Stimulated activated CD4-positive, alpha-beta T cell treated with anti-CD3 and anti-CD28 coated beads, Interleukin-1b, Interleukin-23, amount 100 ng/mL, for 48 hours (primary cell): ENCODE measurements at places on chromosomes 2 and 18.

GRCh38 chr2:175855794-175856453 is 146.1 kb downstream of the LNPK start:
- DNase-seq, result no peak

DNA sequence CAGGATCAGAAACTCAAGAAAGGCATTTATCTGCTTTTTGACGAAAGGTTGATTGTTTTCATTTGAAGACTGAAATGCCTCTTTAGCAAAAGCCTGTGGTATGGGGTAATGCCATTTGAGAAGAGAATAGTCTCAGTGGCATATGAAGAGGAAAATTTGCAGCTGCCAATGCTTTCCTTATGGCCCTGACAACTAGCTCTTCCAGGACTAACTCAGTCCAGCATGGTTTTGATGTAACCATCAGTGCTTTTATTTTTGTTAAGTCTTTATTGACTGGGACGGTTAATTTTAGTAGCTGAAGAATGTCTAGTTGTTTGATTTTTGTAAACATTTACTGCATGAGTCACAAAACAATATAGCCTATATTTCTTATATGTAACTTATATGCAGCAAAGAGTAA is 158.4 kb downstream of the LNPK start:
- no peak for DNase-seq

DNA sequence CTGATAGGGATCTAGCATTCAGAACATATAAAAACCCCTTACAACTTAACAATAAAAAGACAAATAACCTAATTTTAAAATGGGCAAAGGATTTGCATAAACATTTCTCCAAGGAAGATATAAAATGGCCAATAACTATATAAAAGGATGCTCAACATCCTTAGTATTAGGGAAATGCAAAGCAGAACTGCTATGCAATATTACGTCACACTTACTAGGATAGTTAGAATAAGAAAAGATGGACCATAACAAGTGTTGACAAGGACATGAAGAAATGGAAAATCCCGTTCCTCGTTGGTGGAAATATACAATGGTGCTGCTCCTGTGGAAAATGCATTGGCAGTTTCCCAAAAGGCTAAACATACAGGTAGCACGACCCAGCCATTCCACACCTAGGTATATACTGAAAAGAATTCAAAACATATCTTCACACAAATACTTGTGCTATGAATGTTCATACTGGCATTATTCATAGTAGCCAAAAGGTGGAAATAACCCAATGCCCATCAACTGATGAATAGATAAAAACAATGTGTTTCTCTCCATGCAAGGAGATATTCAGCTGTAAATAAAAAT is 48.2 kb upstream of the REV1 start:
- DNase-seq, result no peak

GRCh38 chr18:57923611-57924010 is 120.4 kb upstream of the NEDD4L start:
- DNase-seq, result no peak

DNA sequence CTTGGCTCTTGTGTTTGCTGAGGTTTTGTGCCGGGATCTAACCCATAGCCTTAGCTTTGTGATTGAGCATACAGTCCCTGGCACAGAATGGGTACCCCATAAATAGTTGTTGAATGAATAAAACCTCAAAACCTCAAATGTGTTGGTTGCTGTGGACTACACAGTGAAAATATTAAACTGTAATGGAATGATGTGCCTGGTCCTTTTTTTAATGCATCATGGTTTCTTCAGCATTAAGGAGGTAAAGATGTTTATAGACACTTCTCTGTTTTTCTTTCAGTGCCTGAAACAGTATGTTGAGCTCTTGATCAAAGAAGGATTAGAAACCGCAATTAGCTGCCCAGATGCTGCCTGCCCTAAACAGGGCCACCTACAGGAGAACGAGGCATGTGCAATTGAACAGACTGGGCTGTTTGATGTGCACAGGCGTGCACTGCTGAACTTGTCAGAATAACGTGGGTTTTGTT is 97.0 kb downstream of the RNF144A start:
- DNase-seq, result peak; percentile 16

GRCh38 chr2:10473121-10473756 is 25.1 kb upstream of the ODC1 start:
- DNase-seq, result no peak

- DNase-seq, result no peak
Observed at GRCh38 chr2:205769495-205769850, 87.2 kb downstream of the NRP2 start.

GRCh38 chr18:23062011-23062410 is 73.3 kb upstream of the CABLES1 start:
- DNase-seq, result no peak

DNA sequence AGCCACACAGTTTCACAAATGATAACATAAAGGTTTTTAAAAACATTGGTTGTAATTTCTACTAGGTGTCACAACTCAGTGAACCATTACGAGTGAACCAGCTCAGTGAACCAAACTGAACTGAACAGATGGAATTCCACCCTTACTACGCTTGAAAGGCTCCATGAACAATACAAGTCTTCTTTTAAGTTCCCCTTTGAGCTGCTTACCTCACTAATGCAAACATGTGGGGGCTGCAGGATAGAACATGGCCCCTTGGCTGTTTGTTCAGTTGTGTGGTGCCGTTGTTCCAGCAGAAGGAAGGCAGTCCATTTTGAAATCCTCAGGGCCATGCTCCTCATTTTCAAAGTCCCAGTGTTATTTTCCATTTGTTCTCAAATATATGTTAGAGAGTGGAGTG is 30.7 kb upstream of the KLHL14 start:
- DNase-seq, result no peak

- no peak for DNase-seq
Observed at GRCh38 chr2:189236066-189236465, 56.5 kb upstream of the COL5A2 start.

DNA sequence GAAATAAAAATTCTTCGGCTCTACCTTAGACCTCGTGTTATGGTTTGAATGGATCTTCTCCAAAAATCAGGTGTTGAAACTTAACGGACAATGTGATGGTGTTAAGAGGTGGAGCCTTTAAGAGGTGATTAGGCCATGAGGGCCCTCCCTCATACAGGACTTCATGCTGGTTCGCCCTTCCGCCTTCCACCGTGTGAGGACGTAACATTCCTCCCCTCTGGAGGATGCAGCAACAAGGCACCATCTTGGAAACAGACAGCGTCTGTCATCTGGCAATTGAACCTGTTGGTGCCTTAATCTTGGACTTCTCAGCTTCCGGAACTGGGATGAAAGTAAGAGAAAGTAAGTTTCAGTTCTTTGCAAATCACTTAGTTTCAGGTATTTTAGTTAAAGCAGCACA is 126.3 kb upstream of the SPRED2 start:
- DNase-seq, result no peak

DNA sequence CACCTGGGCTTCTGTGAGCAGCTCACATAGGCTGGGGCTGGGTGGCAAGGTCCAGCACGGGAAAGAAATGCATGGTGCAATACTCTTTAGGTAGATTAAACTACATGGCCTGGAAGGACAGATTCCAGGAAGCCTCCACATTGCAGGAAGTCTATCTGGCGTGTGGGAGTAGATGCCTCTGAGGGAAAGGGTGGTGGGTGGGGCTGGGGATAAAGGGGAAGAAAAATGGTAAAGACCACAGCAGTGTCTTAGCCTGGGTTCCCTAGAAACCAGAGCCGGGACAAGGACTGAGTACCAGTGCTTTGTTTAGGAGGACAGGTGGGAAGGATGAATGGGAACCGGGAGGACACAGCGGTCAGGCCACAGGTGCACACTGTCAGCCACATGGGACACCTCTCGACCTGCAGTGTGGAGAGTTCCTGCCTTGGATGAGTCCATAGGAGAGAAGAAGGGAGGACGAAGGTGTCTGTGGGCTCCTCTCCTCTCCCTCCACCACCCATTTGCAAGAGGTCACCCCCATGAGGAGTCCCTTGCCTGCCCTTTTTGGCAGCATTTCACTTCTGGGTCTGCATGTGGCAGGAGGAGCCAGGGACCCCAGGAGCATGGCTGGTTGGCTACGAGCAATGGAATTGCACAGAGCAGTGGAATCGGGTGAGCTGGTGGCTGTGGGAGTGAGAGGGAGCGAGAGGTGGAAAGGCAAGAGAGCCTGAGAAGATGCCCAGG is 91.5 kb upstream of the HS6ST1 start:
- DNase-seq, result no peak

GRCh38 chr2:192687015-192687414 is 492.3 kb upstream of the TMEFF2 start:
- no peak for DNase-seq

DNA sequence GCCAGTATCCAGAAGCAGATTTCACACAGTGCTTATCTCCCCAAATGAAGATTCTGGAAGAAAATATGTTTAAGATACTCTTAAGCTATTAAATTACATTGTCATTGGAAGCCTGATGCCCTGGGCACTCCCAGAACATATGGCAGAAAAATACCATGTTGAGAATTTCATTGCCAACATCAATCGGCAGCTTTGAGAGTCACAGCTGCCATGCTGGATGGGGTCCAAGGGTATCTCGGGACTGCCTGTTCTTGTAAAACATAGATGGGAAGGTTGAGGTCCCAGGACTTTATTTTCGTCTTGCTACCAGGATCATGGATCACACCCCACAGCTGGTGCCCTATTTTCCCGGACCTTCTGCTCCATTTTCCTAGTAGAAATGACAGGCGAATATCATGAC is 632.5 kb downstream of the SUCLG1 start:
- DNase-seq, result no peak

GRCh38 chr2:172087780-172088244 is 2.5 kb downstream of the DLX1 start:
- no peak for DNase-seq

- no peak for DNase-seq
Observed at GRCh38 chr2:237181844-237182243, 96.2 kb downstream of the COPS8 start.

- no peak for DNase-seq
Observed at GRCh38 chr2:66929632-66930338, 467.3 kb upstream of the ETAA1 start.

DNA sequence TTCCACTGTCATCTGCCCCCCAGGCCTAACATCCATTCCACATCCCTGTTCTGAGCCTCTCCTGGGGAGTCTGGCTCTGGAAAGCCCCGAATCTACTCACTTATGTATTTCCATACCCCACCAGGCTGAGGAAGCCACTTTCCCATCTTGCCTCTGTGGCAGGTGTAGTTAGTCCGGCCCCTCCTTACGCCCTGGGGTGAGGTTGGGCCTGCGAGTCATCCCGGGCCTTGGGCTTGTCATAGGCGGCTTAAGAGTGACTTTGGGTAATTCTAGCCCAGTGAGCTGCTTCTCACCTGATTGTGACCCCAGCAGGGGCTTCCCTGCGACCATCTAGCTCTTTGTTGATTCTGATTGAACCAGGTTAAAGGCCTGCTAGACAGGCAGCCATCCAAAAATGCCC is 21.1 kb downstream of the PCARE start:
- no peak for DNase-seq

DNA sequence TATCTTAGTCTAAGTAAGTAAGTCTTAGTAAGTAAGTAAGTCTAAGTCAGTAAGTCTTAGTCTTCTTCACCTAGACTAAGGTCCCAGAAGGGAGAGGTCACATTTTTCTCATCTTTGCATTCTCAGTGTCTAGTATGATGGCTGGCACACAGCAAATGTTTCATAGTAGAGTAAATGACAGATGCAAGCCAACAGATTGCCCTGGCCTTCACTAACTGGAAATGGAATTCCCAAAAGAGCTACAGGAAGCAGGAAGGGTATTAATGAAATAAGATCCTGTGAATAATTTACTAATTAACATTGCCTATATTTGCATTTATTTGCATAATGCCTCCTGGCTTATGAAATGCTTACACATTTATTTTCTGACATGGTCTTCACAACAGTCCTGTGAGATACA is 221.6 kb downstream of the RAD51AP2 start:
- no peak for DNase-seq

GRCh38 chr2:237639052-237639835 is 11.9 kb downstream of the LRRFIP1 start:
- DNase-seq, result no peak

GRCh38 chr2:214569419-214570035 is 158.7 kb downstream of the VWC2L start:
- no peak for DNase-seq

- no peak for DNase-seq
Observed at GRCh38 chr2:174836377-174836994, 72.2 kb upstream of the CHRNA1 start.

DNA sequence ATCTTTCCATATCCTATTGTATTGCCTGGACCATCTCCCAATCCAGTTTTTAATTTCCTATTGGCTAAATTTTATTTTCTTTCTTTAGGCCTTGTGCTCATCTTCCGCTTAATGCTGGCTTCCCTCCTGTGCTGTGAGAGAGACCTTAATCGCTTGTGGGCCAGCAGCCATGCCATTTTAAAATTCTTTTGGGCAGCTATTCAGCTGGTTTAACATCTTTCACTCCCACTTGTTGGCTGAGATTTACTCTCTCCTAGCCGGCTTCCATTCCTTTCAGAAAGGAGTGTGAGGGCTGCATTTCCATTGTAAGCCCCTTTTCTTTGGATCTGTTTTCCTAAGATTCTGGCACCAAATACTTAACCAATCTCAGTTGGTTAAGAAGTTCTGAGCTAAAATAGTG is 140.9 kb upstream of the RASGRP3 start:
- DNase-seq, result no peak

DNA sequence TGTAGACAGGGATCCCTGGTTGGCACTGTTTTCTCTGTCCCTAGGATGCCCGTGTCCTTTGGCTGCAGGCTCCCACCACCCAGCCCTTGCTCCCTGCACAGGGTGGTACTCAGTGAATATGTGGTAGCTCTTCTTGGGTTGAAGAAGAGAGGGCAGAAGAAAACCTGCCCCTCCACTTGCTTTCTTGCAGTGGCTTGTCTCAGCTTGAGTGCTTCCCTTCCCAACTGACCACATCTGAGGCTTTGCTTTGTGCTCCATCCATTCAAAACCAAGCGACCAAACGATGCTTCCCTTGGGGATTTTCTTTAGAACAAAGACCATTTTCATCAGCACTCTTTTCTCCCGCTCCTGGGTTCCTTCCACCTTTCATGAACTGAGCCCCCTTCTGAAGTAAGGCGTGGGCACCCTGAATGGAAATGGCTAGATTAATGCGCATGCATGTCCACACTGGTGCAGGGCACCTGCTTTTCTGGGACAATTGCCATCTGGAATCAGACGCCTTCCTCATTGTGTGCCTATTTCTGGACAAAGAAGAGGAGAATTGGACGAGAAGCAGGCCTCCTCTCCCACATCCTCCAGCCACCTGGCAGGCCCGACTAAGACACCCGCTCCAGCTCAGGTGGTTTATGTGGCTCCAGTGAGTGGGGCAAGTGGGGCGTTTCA is 59.1 kb downstream of the ARL4C start:
- no peak for DNase-seq

GRCh38 chr2:206457188-206457634 is 13.9 kb downstream of the ADAM23 start:
- no peak for DNase-seq

- DNase-seq, result no peak
Observed at GRCh38 chr2:160156665-160157064, 43.4 kb downstream of the ITGB6 start.

GRCh38 chr18:52333860-52334259 is 6.1 kb upstream of the DCC start:
- DNase-seq, result no peak

- no peak for DNase-seq
Observed at GRCh38 chr2:47003641-47004427, 88.2 kb upstream of the MCFD2 start.
